ENCODE measurements at places on chromosomes 16 and 17.

GRCh38 chr17:2034157-2034556, 4.2 kb downstream of the DPH1 start:
- peak; percentile 51 for DNase-seq

DNA sequence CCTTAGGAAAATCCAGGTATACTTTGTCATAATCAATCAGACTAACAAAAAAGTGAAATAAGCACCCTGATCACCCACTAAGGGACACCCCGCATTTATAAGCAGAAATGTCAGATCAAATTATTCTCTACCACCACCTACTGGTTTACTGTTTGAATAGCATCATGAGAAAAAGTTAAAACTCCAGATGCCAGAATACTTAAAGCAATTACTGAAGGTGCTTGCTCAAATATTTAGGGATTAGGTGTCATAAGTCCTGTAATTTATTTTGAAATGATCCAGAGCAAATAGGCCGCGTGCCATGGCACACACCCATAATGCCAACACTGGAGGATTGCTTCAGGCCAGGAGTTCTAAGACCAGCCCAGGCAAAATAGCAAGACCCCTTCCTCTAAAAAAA, 2.3 kb downstream of the TOP2A start:
- peak; percentile 39 for DNase-seq

DNA sequence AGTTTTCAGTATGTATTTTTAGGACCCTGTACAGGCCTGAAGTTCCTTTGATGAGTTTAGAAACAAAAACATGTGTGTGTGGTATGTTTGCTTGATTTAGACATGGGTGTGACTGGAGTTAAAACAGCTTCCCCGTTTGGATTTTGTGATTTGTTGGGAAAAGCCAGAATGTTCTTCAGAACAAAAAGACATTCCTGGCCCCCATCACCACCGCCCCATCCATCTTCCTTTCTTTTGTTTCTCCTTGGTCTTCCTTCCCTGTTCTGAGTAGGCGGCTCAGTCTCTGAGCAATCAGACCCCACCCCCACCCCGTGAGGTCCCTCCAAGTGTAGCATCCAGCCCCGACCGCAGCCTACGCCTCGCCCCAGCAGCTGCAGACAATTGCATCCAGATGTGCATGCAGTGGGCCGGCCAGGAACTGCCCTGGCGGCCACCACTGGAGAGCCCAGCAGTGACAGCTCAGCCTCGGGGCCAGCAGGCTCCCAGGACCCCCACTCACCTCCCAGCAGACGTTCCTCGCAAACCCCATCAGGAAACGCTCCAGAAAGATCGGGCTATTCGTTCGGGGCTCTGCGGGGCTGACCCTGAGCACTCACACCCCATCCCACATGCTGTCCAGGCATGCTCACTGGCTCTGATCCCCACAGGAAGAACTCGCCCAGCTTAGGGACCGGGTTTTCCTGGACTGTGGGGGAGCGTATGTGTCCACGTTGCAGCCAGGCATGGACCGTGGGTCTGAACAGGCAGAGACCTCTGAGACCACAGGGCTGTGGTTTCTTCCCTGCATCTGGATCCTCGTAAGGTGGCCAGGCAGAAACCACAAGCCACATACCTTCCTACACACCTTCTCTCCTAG, 99.8 kb upstream of the CDH5 start:
- DNase-seq = peak; percentile 95

- no peak for DNase-seq
These were observed at the start of gene ITGAX for GRCh38 chr16:31354394-31355291. TSS of gene ITGAX (plus strand) at chr16:31355176. CDS start at chr16:31355255, 79 bp downstream.

DNA sequence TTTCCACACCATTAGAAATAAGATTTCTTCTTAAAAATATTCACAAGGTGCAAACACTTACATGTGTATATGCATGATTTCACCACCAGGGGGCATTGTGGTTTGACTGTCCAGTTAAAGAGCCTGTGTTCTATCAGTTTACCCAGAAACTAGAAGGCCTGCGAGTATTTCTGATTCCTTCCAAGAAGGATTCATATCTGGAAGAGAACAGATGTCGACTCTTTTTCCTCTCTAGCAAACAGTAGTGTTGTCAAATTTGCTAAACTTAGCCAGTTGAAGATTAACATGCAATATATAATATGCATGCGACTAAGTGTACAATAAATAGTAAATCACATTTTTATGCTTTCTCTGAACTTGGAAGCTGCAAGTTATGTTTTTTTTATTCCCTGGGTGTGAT, 404.1 kb downstream of the WWOX start:
- DNase-seq = peak; percentile 37

GRCh38 chr17:20993863-20994778, 48.7 kb downstream of the USP22 start:
- DNase-seq = no peak

DNA sequence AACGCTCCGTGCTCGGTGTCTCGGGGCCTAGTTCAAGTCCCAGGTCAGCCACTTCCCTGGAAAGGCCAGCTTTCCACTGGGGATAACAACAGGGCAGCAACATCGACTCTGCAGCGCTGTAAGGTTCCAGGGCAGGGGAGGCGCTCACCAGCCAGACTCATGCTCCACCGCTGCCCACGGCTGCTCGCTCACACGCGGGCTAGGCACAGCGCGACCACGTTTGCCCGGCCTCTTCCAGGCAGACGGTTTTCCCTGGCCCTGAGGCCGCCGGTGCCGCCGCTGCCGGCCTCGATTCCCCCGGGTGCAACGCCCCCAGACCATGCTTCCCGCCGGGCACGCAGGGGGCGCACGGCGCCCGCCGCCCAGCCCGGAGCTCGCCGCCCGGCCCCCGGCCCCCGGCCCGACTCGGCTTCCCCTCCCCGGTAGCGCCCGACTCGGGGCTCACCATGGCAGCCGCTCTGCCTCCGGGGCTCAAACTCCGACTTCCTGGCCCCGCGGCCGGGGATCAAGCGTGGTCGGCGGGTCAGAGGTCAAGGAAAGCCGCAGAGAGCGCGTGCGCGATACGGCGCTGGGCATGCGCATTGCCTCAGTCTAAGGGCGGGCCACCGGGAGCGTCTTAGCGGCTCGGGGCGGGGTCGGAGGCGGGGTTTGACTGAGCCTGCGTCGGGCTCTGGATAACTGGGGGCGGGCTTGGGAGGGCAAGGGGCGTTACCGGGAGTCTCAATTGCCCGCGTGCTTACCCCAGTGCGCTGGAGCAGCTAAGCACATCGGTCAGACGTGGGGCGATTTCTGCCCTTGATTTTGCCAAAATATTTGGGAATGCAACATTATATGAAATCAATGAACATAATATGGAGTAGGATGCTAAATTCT, at the start of gene PAM16:
TSS of gene PAM16 (minus strand) at position 535 of the 873 bp plus-strand sequence. CDS start at position 448, 87 bp downstream.
- DNase-seq = peak; percentile 97

DNA sequence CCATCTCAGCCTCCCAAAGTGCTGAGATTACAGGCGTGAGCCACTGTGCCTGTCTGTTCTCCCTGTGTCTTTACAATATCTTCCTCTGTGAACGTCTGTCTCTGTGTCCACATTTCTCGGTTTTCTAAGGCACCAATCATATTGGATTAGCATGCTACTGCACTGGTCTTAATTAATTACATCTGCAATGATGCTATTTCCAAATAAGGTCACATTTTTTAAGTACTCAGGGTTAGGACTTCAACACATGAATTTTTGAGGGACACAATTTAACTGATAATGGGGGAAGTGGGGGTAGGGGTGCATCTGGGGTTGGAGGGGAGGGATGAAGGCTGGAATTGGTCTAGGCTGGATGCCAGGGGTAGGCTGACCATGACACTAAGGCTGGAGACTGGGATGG, 102.6 kb downstream of the N4BP1 start:
- no peak for DNase-seq

- DNase-seq = peak; percentile 93
These were observed 913 bp upstream of the NOG start for GRCh38 chr17:56592487-56593085.

GRCh38 chr17:66957951-66958579, 6.4 kb upstream of the CACNG4 start:
- DNase-seq = no peak

GRCh38 chr17:79042421-79043190, 18.6 kb downstream of the C1QTNF1 start:
- peak; percentile 73 for DNase-seq

DNA sequence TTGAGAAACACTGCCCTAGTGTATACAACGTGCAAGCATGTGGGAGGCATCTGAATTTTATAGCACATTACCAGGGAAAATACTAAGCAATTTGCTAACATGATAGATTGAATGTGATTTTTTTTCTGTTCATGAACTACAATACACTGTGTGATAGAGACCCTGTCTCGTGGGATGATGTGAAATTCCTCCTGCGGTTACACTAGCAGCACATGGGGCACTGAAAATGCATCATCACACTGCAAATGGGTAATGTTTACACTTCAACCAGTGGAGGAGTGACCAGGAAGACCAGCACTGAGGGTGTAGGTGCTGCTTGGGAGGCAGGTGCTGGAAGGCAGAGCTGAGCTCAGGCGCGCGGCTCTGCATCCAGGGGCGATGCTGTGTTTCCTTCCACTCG, 28.8 kb downstream of the ORC6 start:
- no peak for DNase-seq

- DNase-seq = no peak
These were observed 19.4 kb upstream of the SSTR5 start for GRCh38 chr16:1053121-1053521.

GRCh38 chr17:76562734-76563148, 22.9 kb downstream of the PRCD start:
- DNase-seq = peak; percentile 72

DNA sequence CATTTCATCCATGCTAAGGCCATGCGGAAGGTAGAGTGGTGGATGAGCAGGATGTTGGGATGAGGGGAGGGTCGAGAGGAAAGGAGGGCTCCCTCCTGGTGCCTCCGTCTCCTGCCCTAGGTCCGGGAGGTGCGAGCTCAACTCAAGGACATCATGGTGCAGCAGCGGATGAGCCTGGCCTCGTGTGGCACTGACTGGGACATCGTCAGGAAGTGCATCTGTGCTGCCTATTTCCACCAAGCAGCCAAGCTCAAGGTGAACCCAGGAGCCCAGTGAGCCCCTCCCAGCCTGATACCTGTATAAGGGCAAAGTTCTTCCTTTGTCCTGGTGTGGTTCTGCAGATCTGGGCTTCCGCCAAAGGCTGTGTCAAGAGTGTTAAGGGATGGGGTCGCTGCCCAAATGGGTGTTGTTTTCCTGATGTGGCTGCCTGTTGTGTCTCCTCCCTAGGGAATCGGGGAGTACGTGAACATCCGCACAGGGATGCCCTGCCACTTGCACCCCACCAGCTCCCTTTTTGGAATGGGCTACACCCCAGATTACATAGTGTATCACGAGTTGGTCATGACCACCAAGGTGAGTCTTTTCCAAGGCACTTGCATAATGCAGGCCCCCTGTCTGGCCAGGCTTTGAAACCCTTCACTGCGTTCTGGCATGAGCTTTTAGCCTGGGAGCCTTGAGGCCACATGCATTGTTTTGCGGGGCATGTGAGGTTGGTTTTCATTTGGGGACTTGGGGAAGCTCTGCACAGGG, 14.9 kb downstream of the DHX38 start:
- no peak for DNase-seq

- peak; percentile 15 for DNase-seq
These were observed 477 bp upstream of the ARHGAP27 start for GRCh38 chr17:45433159-45433535.

GRCh38 chr16:23840310-23840709, 4.5 kb downstream of the PRKCB start:
- no peak for DNase-seq

- peak; percentile 62 for DNase-seq
These were observed 879 bp downstream of the SOCS1 start for GRCh38 chr16:11254913-11255736.

- no peak for DNase-seq
These were observed 1.4 kb upstream of the ST6GALNAC1 start for GRCh38 chr17:76644995-76645394.

GRCh38 chr16:89545831-89546574, 14.5 kb upstream of the RPL13 start:
- no peak for DNase-seq

DNA sequence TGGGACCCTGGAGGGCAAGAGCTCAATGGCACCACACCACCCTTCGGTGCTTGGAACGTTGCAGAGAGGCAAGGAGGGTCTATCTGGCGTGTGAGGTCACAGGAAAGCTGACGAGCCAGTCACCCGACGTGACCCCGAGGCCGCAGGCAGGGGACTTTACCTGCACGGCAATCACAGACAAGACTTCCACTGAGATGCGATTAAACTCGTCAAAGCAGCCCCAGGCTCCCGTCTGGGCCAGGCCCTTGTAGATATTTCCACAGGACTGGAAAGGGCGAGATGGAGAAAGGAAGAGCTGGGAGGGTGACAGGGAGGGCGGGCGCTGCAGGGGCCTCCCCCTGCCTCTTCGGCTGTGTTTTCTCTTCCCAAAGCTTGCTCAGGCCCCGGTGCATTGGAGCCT, 78.3 kb downstream of the DNAH17 start:
- DNase-seq = no peak

- peak; percentile 60 for DNase-seq
These were observed 29.9 kb downstream of the PIEZO1 start for GRCh38 chr16:88754912-88755744.

GRCh38 chr16:73027685-73028111, 20.2 kb downstream of the ZFHX3 start:
- DNase-seq = no peak

DNA sequence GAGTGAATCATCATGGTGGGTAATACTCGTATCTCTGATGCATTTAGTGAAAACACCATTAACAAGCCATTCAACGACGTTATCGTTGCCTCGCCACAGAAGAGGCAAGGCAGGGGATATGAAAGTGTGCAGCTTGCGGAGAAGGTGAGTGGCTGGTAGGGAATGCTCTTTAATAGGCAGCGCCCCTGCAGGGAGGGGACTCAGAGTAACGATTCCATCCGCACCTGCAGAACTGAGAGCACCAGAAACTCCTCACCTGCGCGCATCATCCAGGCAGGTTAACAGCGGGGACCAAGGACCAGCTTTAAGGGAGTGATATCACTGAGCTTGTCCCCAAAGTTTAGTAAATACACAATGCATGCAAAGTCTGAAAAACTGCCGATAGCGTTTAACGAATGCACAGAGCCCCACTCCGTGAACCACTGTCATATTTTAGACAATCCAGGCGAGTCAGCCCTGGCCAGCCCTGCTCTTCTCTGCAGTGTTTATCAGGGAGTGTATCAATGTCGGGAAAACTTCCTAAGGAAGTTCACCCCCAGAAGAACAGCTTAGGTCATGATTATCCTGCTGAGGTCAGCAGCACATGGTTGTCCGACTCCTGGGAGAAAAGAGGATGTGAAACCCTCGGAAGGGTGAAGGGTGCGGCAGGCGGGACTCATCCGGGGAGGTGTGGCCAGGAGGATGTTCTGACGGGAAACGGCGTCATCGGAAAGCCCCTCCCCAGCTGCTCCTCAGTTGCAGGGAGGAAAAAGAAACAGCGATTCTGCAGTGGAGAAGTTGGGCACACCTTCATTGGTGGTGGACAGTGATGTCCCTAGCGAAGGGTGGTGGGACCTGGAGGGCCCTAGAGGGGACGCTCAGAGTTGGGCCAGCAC, 68.5 kb upstream of the DNAH17 start:
- peak; percentile 55 for DNase-seq

- peak; percentile 62 for DNase-seq
These were observed 54.4 kb upstream of the ICAM2 start for GRCh38 chr17:64074704-64075426.

DNA sequence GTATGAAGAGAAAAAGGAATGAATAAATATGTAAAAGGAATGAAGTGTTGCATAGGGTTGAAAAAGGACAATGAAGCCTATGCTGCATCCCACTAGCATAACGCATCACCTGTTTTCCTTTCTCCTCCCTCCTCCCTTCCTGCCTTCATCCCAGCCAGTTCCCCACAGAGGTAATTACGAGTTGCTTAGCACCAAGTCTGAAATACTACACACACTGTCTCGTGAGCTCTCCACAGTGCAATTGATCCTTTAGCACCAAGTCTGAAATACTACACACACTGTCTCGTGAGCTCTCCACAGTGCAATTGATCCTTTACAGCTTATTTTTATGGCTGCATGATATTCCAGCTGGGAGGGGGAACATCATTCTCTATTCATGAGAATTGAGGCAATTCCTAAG, 1.1 kb upstream of the DRC7 start:
- DNase-seq = no peak
